ENCODE measurements at places on chromosomes 1 and 21.

DNA sequence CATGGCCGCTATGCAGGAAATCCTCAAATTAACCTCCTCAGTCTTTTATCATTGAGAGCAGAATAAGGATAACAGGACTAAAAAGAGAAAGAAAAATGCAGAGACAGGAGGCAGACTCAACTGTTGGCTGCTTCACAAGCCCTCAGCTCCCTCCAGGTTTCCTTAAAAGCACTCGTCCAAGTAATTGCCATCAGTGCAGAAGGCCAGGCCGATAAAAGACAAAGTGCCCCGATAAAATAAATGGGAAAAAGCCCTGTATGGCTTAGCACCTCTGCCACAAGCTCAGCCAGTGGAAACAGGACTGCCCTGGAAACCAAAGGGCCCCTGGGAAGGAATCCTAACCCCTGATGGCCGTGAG, 8.1 kb downstream of the S100A6 start:
- DNase-seq, result no peak

GRCh38 chr1:152441756-152442155, 27.7 kb upstream of the CRNN start:
- no peak for DNase-seq

DNA sequence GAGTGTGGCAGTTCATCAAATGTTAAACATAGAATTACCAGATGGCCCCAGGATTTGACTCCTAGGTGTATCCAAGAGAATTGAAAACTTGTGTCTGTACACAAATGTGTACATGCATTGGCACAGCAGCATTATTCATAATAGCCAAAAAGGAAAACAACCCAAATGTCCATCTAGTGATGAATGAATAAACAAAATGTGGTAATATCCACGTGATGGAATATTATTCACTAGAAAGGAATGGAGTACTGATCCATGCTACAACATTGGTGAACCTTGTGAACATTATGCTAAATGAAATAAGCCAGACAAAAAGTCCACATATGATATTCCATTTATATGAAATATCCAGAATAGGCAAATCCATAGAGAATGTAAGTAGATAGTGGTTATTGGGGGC, 77.7 kb downstream of the RAVER2 start:
- peak; percentile 30 for DNase-seq

GRCh38 chr1:54157401-54157800, 4.6 kb upstream of the CDCP2 start:
- no peak for DNase-seq

GRCh38 chr1:46065405-46065804, 67.0 kb downstream of the PIK3R3 start:
- no peak for DNase-seq

- DNase-seq, result no peak
These were observed 28.5 kb upstream of the SLC6A9 start for GRCh38 chr1:44059664-44060355.

GRCh38 chr1:205369701-205370123, 13.0 kb upstream of the KLHDC8A start:
- no peak for DNase-seq

GRCh38 chr1:21898326-21899200, 38.5 kb downstream of the HSPG2 start:
- no peak for DNase-seq

GRCh38 chr1:182397653-182398393, 2.6 kb downstream of the TEDDM1 start:
- DNase-seq, result no peak

GRCh38 chr1:50333595-50333974, 89.7 kb downstream of the DMRTA2 start:
- no peak for DNase-seq

DNA sequence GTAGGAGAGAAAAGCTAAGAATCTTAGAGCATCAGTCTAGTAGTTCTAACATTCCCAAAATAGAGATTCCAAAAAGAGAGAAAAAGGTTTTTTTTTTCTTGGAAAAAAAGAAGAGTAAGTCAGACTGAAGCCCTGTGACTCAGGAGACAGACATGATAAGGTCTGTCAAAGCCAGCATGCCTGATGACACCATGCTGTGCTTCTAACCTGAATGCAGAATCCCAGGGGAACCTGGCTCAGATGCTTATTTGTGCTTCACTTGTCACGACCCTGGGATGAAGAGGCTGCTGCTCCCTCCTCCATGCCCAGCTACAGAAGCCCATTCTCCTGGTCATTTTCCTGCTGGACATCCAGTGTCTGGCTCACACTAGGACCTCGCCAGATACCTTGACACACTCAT, 44.3 kb downstream of the ERICH3 start:
- DNase-seq, result no peak
